ENCODE measurements at places on chromosomes 6 and 20.

- no peak for DNase-seq
Observed at GRCh38 chr6:136408204-136408603, 118.6 kb upstream of the BCLAF1 start.

DNA sequence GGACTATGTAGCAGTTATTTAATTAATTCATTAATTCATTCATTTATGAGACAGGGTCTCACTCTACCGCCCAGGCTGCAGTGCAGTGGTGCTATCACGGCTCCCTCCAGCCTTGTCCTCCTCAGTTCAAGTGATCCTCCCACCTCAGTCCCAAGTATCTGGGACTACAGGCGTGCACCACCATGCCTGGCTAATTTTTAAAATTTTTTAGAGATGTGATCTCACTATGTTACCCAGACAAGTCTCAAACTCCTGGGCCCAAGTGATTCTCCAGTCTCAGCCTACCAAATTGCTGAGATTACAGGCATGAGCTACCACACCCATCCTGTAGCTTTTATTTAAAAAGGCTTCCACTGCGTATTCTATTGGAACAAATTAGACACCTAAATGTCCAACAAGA, 23.4 kb downstream of the SRPK1 start:
- DNase-seq: no peak

- DNase-seq: no peak
Observed at GRCh38 chr20:41482647-41483552, 116.3 kb upstream of the EMILIN3 start.

GRCh38 chr20:53652859-53653517, 59.3 kb upstream of the ZNF217 start:
- no peak for DNase-seq

DNA sequence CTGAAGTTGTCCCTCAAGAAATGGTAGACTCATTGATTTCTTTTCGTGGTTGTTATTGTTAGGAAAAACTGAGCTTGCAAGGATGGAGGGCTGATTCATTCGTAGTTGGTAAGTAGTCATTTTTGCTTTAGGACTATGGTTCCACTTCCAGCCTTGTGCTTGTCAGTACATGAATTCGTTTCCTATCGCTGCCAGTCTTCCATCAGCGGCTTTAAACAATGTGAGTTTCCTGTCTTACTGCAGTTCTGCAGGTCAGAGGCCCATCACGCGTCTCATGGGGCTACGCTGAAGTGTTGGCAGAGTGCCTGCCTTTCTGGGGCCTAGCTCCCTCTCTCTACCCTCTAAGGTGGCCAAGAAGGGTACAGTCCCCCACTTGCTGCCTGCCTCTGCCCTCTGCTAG, 11.4 kb upstream of the MDFI start:
- DNase-seq: no peak

GRCh38 chr6:106628658-106629102, 618 bp downstream of the RTN4IP1 start:
- no peak for DNase-seq

DNA sequence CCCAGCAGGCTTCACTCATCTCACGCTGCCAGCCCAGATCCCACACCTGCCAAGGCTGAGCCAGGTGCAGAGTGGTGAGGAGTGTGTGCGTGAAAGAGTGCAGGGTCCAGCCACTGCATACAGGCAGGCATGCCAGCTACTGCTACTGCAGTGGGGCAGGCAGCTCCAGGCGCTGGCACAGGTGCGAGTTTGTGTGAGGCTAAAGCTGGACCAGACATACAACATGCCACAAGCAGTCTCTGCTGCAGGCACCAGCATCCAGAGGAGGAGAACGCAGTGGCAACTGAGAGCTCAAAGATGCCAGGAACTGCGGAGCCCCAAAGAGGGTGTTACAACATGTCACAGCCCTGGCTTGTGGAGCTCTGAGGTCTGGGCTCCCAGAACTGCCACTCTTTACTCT, 149.8 kb downstream of the EYS start:
- no peak for DNase-seq

GRCh38 chr6:36623547-36624459, 29.6 kb downstream of the SRSF3 start:
- DNase-seq: peak; percentile 48

DNA sequence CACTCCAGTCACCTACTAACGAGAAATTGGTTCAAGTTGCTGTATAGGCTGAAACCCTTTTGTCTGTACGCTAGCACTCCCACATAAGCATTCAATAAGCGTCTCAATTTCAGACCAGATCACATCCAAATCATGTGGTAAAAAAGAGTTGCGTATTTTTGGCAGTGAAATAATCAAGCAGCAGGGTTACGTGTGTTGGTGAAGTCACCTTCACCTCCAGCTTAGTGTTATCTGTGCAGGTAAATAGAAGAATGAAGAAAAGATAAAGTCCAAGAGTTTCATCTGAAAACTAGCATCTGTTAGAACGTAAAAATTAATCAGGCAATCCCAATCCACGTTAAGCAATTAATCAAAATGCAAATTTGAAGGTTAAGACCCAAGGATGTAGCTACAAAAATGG, 11.3 kb downstream of the SSR1 start:
- DNase-seq: no peak

DNA sequence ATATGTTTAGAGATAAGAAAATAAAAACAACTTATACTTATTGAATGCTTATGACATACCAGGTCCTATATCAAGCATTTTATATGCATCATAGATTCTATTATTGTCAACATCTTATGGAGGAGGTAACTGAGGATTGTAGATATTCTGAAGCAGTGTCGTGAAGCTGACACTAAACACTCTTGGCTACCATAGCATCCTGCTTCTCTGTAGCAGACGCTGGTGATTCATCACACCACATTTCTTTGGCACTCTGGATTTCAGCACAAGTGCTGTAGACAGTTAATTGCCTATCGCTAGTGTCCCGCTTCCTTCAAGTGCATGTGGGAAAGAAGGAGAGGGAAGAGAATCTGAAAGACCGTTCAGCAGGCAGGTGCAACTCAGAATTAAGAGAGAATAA, 317.1 kb downstream of the PLCB1 start:
- no peak for DNase-seq

DNA sequence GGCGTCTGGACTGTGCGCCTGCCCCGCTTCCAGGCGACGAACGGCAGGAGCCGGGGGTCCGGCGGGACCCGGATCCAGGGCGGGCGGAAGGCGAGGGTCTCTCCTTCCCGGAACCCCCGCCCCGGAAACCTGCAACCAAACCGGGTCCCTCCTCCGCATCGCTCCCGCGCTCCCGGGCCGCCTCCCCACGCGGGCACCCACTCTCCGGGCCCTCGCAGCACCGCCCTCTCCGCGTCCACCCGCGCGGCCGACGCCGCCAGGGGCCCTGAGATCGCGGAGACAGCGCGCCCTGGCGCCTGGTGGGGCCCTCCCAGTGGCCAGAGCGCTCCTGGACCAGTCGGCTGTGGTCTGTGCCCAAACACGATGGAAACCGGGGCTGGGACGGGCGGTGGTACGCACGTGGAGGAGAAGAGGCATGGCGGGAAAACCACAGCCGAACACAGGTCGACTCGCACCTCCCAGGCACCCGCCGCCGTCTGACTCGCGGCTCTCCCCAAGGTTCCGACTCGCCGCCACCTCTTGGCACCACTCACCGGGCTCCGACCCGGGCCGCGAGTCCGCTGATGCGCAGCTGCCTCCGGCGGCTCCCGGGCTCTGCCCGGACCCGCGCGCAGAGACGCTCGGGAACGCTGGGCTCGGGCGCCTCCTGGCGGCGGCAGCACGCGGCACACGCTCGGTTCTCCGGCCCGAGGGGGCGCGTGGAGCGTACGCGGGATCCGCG, 7.9 kb downstream of the NKX2-2 start:
- DNase-seq: peak; percentile 19

- no peak for DNase-seq
Observed at GRCh38 chr6:124512431-124512830, 449.8 kb upstream of the RNF217 start.

GRCh38 chr6:53673162-53673727, 7.7 kb upstream of the KLHL31 start:
- no peak for DNase-seq

- no peak for DNase-seq
Observed at GRCh38 chr6:70412252-70413113, 825 bp upstream of the FAM135A start.

GRCh38 chr20:5041433-5041832, 40.1 kb upstream of the SLC23A2 start:
- DNase-seq: no peak

DNA sequence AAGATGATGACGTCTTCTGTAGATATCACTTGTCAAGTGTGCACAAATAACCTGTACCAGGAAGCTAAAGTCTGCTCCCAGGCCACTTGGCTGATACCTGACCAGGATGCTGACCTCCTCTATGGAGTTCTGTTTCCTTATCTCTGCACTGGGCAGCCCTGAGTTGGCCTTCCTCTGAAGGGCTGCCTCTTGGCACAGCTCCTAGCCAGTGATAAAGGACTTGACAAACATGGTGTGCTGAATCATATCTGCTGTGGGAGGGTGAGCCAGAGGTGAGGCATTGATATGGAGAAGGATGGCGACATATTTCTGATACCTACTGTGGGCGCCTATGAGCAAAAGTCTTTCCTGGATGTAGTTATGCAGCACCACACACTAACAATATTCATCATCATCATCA, 32.8 kb upstream of the FOXA2 start:
- no peak for DNase-seq

DNA sequence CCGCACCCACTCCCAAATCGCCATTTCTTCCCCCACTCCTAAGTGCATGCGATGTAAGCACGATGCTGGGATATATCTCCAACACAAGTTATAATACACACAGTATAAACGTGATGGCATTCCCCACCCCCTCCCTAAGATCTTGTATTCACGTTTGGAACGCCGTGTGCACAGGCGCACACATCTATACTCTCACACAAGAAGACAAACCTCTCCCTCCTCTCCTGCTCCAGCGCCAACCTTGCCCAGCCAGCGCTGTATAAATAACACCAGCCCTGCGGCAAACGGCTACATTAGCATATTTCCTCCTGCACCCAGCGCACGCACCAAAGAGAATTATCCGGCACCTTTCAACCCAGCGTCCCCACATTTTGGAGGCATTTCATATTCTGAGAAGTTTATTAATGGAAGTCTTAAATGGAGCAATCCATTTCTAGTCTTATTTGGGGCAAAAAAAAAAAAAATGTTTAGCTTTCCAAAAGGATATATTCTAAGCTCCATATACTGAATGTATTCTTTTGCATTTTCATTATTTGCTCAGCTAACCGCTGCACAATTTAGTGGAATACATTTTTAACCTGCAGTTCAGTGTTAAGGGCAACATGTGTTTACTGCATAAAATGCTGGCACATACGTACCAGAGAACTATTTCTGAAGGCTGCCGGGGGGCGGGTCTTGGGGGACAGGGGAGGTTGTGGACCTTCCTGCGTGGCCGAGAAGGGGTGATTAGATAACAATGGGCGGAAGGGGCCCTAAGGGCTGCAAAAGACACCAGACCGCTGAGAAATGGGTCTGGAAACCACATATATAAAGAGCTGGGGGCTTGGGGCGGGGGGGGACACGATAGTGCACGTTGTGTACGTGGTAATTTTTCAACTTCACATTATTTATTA, 1.1 kb upstream of the SLC22A23 start:
- DNase-seq: no peak

DNA sequence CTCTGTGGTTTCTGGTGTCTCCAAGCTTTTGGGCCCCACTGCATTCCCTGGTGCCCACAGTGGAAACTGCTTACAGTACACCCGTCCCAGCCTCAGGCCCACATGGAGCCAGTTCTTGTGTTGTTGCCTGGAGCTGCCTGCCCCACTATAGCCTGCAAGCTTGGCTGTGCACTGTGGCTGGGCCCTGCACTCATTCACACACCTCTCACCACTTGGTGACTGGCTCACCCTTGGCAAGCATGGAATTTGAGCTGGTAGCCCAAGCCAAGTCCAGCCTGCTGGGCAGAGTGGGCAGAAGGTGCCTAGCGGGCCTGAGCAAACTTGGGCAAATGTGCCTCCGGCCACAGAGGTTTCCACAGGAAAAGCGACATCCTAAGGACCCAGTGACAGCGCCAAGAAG, 472.3 kb downstream of the MMUT start:
- DNase-seq: no peak

DNA sequence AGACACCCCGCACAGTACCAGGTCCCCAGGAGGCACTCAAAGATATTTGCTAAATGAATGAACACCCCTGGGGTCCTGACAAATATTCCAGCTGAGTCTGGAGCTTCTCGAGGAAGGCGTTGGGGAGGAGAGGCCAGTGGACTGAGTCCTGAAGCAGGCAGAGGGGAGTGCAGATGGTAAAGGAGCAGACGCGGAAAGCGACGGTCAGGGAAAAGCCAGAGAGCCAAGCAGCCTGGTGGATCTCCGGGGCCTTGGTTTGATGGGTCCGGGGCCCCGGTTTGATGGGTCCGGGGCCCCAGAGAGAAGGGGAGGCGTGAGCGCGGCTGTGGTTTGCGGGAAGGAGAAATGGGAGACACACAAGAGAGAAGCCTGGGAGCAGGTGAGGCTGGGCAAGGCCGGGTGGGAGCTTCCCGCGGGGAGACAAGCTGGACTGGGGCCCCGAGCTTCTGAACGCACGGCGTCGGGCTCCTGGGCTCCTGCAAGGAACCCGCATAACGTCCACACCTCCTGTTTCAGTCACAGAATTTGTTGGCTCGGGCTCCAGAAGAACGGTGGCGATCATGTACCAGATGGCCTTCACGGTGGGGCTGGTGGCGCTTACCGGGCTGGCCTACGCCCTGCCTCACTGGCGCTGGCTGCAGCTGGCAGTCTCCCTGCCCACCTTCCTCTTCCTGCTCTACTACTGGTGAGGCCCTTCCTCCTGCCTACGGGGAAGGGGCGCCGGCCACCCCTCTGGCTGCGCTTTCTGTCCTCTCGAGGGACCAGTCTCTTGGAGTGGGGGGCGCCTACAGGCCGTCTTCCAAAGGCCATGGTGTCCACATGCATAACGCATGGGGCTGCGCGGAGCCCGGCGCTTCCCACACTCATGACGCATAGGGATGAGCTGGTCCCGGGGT, 12.1 kb downstream of the SLC22A1 start:
- DNase-seq: no peak

GRCh38 chr6:56984361-56984760, 29.5 kb downstream of the BEND6 start:
- DNase-seq: no peak

DNA sequence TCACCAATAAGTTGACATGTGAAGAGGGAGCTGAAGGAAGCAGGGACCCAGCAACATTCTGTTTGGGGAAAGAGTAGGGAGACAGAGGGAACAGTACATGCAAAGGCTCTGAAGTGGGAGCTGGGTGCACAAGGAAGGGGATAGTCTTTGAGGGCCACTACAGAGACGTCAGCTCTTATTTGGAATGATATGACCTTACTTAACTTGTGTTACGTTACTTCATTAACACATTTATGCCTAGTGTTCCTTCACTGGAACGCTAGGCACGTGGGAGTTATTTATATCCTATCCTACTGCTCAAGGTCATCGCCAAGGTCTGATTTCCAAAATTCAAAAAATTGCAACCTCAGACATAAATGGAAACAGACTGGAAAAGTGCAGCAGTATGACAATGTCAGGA, 20.2 kb downstream of the NAPB start:
- DNase-seq: no peak

- DNase-seq: no peak
Observed at GRCh38 chr6:128365520-128366160, 154.8 kb downstream of the PTPRK start.

- DNase-seq: no peak
Observed at GRCh38 chr6:89254569-89254968, 37.4 kb upstream of the GABRR1 start.

Data from stimulated activated CD8-positive, alpha-beta memory T cell treated with anti-CD3 and anti-CD28 coated beads, Interleukin-7, amount 100 ng/mL, for 4 hours (primary cell).